ENCODE measurements at places on chromosomes 11 and 22.
A peak's percentile ranks its signal among the peaks of the same experiment; 100 is the strongest.

GRCh38 chr11:58061813-58062212, 31.1 kb downstream of the OR6Q1 start:
- no peak for DNase-seq

- DNase-seq = peak; percentile 52
Observed at GRCh38 chr11:36253238-36253637, 36.0 kb downstream of the COMMD9 start.

GRCh38 chr11:104614961-104615360, 283.3 kb downstream of the CASP12 start:
- no peak for DNase-seq

DNA sequence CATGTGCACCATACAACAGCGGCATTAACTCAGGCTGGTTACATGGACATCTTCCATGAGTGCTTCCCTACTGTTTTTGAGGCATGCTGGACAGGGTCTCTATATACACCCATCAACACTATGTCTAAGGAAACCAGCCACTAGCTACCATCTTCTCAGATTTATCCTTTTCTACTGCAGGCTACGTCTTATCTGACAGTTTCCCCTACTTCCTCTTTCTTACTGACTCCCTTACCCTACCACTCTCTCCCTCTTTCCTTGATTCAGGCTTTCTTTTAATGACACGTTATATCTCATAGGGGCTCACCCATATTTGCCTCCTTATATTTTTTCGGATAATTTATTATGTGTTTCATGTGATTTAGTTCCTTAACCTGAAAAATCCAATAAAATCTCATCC, 41.8 kb downstream of the DDI1 start:
- DNase-seq = no peak

GRCh38 chr22:39577366-39577765, 6.8 kb downstream of the CACNA1I start:
- DNase-seq = no peak

DNA sequence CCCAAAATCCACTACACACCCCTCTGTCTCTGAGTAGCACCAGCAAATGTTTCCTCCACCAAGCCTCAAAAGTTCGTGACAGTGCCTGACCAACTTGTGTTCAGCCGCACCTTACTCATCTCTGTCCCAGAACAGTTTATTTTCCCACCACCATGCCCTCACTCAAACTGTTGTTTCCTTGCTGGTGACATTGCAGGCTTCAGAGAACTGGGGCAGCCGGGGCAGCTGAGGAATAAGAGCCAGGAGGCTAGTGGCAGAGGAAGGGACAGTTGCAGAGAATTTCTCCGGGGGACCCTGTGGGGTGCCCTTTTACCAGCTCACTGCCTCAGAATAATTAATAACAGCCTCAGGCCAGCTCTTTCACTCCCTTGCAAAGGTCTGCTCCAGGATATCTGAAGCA, 709 bp upstream of the KCNE3 start:
- DNase-seq = no peak

GRCh38 chr22:23237841-23238240, 57.5 kb downstream of the BCR start:
- no peak for DNase-seq

DNA sequence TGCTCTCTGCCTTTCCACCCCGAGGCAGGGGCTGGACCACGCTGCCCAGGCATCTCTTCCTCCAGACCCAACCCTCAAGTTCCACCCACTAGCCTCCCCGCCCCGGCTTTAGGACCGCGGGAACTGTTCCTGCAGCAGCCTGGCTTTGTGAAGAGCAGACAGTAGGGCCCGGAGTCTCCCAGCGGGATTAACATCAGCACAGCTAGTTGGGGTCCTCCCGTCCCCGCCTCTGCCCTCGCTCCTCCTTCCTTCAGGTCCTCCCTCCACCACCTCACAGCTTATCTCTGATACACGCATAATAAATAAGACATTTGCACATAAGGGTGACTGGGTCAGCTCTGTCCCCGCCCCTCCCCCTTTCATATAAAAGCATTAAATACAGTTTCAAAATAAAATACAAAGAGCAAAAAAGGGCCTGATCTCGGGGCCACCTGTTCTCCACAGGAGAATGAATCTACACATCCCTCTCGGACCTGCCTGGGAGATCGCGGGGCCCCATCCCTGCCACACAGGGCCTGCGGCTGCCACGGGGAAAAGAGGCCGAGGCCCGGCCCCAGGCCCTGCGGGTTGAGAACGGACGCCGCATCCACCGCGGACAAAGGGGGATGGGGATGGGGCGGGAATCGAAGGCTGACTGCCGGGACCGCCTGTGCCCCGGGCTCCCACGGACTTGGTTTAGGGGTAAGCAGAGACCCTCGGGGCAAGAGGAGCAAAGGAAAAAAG, 6.5 kb downstream of the ZFTA start:
- no peak for DNase-seq

GRCh38 chr22:23128269-23129108, 13.3 kb downstream of the RSPH14 start:
- peak; percentile 96 for DNase-seq

DNA sequence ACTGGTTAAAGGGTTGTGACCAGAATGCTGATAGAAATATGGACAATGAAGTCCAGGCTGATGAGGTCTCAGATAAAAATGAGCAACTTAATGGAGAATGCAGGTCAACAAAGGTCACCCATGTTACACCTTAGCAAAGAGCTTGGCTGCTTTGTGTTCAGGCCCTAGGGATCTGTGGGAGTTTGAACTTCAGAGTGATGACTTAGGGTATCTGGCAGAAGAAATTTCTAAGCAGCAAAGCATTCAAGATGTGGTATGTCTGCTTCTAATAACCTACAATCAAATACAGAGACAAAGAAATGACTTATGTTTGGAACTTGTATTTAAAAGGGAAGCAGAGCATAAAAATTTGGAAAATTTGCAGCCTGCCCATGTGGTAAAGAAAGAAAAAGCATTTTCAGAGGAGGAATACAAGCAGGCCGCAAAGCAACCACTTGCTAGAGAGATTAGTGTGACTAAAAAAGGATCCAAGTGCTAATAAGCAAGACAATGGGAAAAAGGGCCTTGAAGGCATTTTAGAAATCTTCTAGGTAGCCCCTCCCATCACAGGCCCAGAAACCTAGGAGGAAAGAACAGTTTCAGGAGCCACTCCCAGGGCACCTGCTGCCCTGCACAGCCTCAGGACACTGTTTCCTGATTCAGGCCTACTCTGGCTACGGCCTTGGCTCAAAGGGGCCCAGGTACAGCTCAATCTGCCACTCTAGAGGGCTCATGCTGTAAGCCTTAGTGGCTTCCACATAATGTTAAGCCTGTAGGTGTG, 41.3 kb downstream of the TNKS1BP1 start:
- DNase-seq = no peak

DNA sequence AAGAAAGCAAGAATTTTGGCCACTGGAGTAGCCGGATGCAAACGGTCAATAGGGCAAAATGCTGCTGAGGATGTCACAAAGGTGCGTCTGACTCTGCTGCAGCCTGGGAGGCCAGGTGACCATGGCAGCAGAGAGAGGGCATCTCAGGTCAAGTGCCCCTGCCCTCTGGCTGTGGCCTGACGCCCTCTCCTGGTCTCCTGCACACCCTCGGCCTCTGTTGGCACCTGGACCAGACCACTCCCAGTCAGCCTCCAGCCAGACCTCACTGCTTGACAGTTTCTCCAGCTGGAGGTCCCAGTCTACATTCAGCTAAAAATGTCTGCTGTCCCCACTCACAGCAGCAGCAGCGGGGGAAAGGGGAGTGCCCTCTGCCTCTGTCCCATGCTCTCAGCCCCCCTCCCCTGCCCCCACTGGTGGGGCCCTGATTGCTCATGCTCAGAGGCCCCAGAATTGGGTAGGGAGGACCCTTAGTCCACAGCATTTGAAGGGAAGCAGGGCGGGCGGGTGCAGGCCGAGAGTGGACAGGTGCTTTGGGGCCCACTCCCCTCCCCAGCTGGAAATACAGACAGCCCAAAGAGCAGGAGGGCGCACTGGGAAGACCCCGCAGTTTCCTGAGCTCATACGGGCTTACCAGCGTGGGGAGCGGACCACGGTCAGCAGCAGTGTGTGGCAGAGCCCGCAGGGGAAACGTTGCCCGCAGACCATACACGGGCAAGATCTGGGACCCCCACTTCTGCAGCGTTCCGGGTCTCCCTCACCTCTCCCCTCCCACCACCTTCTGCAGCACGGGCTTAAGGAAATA, 1.6 kb upstream of the BRSK2 start:
- DNase-seq = no peak

DNA sequence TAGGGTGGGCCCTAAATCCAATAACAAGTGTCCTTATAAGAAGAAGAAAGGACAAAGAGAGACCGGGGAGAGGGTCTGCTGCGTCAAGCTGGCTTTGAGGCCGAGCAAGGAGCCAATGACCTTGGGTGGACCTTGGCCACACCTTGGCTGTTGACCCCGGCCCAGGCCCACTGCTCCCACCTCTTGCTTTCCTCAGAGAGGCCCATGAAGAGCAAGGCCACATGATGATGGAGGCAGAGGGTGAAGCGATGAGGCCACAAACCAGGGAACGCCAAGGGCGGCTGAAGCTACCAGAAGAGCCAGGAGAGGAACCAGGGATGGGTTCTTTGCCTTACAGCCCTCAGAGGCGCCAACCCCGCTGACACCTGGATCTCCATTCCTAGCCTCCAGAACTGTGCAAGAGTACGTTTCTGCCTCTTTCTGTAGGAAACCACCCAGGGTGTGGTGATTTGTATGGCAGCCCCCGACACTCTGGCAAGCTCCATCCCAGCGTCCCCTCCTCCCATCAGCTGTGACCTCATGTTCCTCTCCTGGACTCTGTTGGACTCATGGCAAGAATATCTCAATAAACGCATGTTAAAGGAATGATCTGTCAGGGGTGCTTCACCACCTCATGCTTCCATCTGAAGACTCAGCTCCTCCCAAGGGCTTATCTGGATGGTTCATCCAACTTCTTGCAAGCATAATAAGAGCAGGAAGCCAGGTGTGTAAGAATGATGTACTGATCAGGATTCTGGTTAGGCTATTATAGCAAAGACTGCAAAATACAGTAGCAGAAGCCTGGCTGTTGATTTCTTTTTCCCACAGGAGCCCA, 41.6 kb upstream of the LINC01488 start:
- DNase-seq = no peak

GRCh38 chr11:12410006-12410728, 32.8 kb downstream of the PARVA start:
- DNase-seq = no peak

- no peak for DNase-seq
Observed at GRCh38 chr11:60589611-60590010, 74.4 kb downstream of the MS4A13 start.

DNA sequence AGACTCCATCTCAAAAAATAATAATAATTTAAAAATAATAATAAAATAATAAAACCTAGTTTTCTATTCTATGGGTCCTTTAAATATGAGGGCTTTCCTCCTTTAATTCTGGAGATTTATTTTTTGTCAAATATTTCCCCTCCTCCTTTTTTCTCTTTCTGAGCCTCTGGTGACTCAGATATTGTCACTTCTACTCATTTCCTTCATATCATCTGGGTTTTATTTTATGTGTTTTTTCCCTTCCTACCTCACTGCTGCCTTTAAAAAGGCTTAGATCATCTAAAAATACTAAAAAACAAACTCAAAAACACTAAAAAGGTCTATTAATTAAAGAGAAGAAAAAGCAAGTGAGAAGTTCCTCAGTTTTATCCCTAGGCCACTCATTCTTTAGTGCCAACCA, 138.9 kb downstream of the SPON1 start:
- DNase-seq = no peak

GRCh38 chr22:42039271-42039670, 31.3 kb downstream of the NAGA start:
- no peak for DNase-seq

- no peak for DNase-seq
Observed at GRCh38 chr11:131944736-131945135, 574.3 kb downstream of the NTM start.

- DNase-seq = no peak
Observed at GRCh38 chr22:29156507-29156906, 49.2 kb upstream of the EMID1 start.

DNA sequence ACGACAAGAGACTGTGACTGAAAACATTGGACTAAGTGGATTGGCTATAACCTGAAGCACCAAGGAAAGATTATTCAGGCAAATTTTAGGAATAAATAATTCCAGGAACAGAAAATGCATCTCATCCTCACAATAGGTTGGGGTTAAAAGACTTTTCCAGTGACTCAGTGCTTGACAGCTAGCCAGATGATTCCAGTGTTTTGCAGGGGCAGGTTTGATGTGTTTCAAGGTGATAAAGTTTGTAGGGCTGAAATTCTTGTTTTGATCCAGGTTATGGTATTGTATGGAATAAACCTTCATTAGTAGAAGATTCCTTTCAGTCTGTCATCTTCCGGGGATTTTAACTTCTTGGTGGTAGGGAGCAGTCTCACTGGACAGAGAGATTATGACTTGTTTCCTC, 2.3 kb downstream of the EXT2 start:
- no peak for DNase-seq

DNA sequence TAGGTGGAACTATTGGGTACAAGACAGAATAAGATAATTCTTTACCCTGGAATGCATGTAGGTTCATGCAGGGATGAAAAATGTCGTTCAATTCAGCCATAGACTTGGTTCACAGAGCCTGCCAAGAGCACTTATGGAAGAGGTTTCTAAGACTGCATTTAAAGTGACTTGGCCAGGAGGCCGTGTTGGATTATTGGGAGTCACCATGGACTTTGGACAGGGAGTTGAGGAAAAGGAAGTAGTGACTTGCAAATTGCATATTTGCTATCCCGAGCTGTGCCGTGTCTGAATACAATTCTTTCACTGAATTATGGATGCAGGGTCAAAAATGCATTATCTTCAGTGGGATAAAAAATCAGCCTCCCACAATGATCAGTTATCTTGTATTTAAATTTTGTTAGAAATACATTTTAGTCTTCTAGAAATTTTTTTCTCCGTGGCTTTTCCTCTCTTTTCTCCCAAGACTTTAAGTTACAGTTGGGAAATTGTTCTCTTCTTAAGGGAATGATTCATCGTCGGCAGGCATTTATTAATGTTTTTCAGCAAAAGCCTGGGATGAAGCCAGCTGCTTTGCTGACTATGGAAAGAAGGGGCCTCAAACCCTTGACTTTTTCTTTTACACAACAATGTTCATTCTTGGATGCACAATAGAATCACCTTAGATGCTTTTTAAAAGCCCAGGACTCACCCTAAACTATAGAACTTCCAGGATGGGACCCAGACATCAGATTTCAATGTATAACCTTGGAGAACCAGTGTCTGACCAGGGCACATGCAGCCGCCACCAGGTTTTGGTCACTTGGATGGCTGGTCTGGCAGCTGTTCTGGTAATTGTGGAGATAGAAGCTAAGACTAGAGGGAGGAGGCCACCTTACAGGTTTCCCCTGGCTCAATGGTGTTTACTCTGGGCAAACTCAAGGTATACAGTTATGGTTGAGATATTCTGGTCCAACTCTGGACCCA, 70.8 kb downstream of the FAT3 start:
- DNase-seq = no peak

GRCh38 chr22:43826142-43827002, 14.3 kb upstream of the EFCAB6 start:
- DNase-seq = no peak

GRCh38 chr11:2209900-2210321, 38.3 kb upstream of the TH start:
- no peak for DNase-seq

GRCh38 chr11:92393218-92393617, 168.6 kb downstream of the FAT3 start:
- no peak for DNase-seq
